ENCODE measurements at places on chromosomes 2 and 18.

- no peak for DNase-seq
Measured at GRCh38 chr2:11566383-11566782, 32.5 kb downstream of the GREB1 start.

DNA sequence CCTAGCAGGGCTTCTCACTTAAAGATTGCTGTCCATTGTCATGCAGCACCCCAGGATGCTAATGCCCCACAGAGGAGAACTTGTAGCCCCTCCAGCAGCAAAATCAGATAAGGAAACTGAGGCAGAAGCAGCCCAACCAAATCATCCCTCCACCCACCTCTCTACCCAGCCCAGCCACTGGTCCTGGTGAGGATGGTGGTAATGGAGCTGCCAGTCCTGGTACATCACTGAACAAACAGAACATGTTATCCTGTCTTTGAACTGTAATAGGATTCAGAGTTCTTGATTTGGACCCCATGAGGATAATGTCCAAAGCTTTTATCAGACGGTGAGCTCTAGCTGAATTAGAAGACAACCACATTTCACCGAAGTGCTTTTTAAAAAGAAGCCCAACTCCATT, 113.2 kb downstream of the MRO start:
- no peak for DNase-seq

DNA sequence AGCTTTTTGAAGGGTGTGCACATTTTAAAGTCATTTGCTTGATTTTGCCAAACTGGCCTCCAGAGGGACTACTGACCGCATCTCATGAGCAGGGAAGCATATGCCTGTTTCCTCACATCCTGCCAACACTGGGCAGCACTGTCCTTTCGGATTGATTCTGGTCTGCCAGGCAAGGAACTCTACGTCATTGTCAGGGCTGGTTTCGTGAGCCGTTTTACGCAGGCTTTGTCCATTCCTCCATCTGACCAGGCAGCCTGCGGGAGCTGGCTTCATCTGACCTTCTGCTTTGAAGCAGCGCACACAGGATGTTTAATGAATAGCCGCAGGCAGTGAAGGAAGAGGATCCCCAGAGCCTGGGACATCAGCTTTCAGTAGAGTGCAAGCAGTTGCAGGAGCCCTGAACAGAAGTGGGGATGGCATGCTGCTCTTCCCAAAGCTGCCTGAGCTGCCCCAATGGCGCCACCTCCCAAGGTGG, 46.3 kb upstream of the SEMA4C start:
- no peak for DNase-seq

DNA sequence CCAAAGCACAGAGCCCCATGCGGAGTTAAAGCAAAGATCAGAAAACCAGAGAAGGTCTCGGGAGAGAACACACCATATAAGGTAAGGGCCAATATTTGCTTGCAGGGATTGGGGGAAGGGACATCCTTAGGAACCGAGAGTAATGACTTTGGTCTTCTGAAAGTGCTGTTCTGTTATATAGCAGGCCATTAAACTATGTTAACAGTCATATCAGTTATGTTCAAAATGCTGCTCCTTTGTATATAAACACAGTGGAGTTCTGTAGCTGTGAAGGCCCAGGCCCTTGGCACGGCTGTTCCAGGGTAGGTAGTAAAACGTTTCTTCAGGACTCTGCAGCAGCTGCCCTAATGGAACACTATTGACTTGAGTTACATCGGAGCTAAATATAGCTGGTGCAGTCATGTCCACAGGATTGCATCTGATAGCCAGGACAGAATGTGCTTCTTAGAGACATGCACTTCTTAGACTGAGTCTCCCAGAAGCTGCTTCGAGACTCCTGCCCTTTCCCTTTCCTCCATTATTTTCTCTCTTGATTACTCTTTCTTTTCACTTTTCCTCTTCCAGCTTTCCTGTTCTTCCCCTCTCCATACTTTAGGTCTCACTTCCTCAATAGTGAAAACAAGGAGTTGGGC, 122.4 kb downstream of the SETBP1 start:
- no peak for DNase-seq

DNA sequence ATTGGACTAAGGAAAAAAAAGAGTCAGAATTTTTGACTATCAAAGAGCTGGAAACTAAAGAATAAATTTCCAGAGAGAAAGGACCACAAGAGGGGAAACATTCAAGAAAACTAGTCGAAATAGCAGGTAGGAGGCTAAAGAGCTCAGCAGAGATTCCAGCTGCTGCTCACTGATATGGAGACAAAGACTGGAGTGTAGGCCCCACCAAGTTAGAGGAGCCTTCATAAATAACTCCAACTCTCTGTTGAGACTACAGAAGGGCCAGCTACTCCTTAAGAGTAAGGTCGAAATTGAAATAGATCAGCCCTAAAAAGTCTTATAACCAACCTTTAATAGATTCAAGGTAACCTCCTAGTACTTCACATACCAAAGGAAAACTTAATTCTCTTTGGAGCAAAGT, 31.1 kb downstream of the SS18 start:
- no peak for DNase-seq

DNA sequence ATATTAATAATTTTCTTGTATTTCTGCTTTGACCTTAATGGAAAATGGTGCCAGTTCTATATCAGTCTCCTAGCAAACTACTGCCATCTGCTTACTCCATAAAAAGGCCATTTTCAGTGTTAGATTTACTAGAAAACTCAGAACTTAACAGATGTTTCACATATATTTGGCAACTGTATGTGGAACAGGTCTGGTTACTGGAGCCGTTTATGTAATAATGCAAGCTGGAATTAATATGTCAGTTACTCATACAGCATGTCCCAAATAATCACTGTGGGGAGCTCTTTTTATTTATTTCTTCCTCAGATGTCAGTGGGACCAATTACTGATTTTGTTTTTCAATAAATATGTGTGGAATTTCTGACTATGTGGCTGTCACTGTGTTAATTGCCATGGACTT, 1247.6 kb downstream of the CNTNAP5 start:
- no peak for DNase-seq

- DNase-seq: no peak
Measured at GRCh38 chr2:112332123-112332696, 56.8 kb downstream of the ZC3H6 start.

GRCh38 chr2:62222674-62223073, 26.8 kb downstream of the B3GNT2 start:
- DNase-seq: no peak

DNA sequence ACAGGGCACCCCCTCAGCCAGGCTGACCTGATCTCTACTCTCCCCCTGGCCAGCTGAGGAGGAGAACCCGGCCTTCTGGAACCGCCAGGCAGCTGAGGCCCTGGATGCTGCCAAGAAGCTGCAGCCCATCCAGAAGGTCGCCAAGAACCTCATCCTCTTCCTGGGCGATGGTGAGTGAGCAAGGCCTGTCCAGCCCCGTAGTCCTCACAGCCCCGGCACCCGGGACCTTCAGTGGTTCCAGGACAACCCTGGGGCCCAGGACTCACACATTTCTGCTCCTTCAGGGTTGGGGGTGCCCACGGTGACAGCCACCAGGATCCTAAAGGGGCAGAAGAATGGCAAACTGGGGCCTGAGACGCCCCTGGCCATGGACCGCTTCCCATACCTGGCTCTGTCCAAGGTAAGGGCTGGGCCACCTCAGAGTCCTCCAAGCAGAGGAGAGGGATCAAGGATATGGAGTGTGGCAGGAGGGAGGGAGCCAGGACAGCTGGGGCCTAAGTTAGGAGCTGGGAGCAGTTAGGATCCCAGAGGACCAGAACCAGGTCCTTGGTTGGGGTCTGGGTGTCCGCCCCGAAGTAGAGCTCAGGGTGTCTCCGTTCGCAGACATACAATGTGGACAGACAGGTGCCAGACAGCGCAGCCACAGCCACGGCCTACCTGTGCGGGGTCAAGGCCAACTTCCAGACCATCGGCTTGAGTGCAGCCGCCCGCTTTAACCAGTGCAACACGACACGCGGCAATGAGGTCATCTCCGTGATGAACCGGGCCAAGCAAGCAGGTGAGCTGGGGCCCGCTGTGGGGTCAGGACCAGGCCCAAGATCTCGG, 555 bp downstream of the ALPI start:
- DNase-seq: no peak

GRCh38 chr2:234512884-234513669, 16.2 kb upstream of the ARL4C start:
- DNase-seq: no peak

DNA sequence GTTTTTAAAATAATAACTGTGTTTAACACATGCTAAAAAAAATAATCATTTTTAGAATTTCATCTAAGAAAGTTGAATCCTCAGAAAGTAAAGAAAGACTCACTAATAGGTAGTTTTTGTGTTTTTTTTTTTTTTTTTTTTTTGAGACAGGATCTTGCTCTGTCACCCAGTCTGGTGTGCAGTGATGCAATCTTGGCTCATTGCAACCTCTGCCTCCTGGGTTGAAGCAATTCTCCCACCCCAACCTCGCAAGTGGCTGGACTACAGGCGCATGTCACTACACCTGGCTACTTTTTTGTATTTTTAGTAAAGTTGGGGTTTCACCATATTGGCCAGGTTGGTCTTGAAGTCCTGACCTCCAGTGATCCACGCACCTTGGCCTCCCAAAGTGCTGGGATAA, 7.1 kb downstream of the CKAP2L start:
- DNase-seq: no peak

- DNase-seq: no peak
Measured at GRCh38 chr2:152466980-152467676, 132.2 kb downstream of the FMNL2 start.

DNA sequence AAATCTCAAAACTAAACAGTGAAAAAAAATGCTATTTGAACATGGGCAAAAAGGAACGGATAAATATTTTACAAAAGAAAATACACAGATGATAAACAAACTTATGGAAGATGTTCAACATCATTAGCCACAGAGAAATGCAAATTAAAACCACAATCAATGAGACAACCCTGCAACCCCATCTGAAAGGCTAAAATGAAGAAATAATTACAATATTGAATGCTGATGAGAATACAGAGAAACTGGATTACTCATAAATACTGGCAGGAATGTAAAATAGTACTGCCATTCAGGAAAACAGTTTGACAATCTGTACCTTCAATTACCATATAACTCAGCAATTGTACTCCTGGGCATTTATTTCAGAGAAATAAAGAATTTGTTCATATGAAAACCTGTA, 193.1 kb upstream of the UBE2E3 start:
- no peak for DNase-seq

GRCh38 chr2:21393173-21393572, 269.4 kb downstream of the TDRD15 start:
- DNase-seq: no peak

GRCh38 chr2:26702025-26702424, 9.5 kb downstream of the KCNK3 start:
- no peak for DNase-seq

GRCh38 chr2:28981016-28981441, at the start of gene TOGARAM2:
Gene TOGARAM2, plus strand, starts transcription at chr2:28981298. Its CDS starts 13,537 bp downstream, at chr2:28994835.
- no peak for DNase-seq

DNA sequence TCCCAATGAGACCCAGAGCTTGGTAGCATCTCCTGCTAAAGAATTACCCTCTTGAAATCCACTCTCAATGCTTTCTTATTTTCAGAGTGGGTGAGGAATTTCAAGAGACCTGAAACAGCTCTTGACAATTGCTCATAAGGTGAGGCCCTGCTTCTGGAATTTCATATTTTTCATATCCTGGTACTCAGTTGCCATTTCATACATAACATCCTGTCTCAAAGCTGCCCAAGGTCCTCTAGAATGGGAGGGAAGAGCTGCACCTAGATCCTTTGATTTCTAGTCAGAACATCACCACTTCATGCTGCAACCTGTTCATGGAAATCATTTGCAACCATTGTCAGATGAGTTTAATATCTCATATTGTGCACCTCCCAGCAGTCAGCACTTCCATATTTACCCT, 404.8 kb upstream of the GALNT5 start:
- DNase-seq: no peak

- DNase-seq: no peak
Measured at GRCh38 chr2:108219688-108220087, 20.1 kb upstream of the SULT1C3 start.

- DNase-seq: no peak
Measured at GRCh38 chr2:197059477-197059876, 133.0 kb upstream of the PGAP1 start.

DNA sequence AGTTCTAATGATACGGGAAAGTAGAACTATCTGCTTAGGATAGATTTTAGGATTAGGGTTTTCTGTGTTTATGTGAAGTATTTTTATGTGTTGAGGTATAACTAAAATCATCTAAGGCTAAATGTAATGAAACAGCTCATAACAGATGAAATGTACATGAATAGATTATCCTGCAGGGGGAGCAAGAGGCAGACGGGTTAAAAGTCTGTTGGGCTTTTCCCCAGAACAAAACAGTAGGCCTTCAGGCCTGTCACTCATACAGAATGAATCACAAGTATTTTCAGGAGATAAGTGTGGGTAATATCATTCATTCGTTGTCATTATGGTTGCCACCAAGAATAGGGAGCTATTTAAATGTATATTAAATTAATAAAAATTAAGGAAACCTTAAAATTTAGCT, 107.9 kb upstream of the IL1R2 start:
- DNase-seq: no peak

DNA sequence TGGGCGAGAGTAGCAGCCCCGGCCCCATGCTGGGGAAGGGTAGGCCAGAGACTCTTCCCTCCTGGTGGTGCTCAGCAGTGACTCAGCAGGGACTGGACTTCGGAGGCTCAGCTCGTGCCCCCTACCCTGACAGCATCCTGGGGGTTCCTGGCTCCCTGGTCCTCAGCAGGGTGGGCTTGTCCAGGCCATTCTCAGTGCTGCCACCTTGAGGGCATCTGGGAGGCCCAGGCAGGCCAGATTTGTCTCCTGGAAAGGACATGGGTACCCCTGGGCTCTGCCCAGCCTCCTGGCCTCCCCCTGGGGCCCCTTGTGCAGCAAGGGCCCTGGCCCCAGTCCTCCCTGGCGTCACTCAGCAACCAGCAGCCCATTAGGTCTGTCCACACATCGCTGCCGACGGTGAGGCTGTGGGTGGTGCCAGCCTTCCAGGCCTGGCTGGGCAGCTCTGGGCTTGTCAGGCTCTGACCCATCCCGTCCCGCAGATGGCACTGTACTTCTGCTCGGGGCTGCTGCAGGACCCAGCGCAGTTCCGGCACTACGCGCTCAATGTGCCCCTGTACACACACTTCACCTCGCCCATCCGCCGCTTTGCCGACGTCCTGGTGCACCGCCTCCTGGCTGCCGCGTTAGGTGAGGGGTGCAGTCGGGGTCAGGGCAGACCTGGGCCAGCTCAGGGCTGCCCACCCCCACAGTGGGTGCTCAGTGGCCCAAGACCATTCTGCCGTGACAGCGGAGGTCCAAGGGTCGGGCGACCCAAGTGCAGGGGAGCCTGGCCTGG, 45.0 kb upstream of the ALPP start:
- DNase-seq: no peak

DNA sequence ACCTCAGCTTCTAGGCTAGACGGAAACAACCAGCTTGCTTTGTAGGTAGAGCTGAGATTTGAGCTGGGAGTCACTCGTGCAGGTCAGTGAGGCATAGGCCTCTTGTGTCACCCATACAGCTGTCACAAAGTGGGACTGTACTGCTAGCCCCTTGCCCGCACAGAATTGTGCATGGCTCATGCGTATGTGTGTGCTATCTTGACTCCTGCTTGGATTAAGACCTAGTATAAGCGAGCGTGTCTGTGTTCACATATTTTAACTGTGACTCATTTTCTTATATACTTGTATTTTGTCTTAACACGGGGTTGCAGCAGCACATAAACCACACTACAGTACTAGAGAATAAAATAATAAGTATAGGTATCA, 20.1 kb downstream of the CEP68 start:
- no peak for DNase-seq

All from stimulated activated CD8-positive, alpha-beta memory T cell treated with anti-CD3 and anti-CD28 coated beads, Interleukin-2, amount 100 ng/mL, for 1 hour (primary cell).